ENCODE measurements at places on chromosomes 2 and 18.

DNA sequence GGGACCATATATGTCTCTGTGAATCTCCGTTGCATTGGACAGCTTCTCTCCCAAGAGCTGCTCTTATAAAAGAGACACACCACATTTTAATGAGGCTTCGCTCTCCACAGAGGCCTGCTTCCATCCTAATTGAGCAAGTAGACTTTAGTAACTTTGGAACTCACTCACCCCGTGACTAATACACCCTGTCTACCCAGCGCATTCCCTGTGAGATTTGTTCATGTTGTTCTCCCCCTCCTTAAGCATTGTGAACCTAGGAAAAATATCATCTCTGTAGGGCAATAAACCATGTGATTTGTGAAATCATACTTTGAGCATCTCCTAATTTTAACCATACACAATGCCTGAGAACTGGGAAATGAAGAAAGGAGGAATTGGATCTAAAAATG lies 56.9 kb downstream of the MCFD2 start:
- DNase-seq = no peak

GRCh38 chr2:200689115-200689514 lies 103.3 kb downstream of the AOX1 start:
- no peak for DNase-seq

DNA sequence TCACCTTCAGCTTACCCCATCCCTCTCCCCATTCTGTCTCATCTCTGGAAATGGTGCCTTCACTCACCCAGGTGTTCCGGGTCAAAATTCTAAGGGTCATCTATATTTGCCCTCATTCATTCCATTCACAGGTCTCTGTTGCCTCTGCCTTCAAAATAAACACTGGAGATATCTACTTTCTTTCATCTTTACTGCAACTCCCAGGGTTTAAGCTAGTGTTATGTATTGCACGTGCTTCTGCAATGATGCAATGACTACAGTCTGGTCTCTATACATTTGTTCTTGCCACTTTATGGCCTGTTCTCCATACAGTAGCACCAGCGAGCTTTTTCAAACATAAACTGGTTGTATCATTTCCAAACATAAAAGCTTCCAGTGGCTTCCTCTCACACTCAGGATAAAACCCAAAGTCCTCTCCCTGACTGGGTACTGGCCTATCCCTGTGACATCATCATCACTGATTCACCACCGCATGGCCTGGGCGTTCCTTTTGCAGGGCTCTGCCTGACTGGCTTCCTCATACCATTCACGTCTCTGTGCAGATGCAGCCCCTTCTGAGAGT lies 14.3 kb downstream of the DSG2 start:
- no peak for DNase-seq

- no peak for DNase-seq
Measured at GRCh38 chr2:108936076-108936864, 52.8 kb downstream of the EDAR start.

- no peak for DNase-seq
Measured at GRCh38 chr2:75619956-75620740, 26.4 kb upstream of the MRPL19 start.

- no peak for DNase-seq
Measured at GRCh38 chr2:112962308-112963175, 15.3 kb upstream of the IL36G start.
